Neural progenitor cell (in vitro differentiated cells): ENCODE measurements at places on chromosomes 3 and 15. TPM values are rescaled to one million over a fixed set of nuclear protein-coding genes. Genes with fewer than 3 reads are reported as not detected.

Gene ATP8B4
- total RNA-seq, result 2.0 and 2.7 TPM in 2 replicates

Gene MINDY2
- 15.4 and 25.0 TPM in 2 replicates for total RNA-seq

Gene ITGA11
- not detected in 2 replicates for total RNA-seq

DNA sequence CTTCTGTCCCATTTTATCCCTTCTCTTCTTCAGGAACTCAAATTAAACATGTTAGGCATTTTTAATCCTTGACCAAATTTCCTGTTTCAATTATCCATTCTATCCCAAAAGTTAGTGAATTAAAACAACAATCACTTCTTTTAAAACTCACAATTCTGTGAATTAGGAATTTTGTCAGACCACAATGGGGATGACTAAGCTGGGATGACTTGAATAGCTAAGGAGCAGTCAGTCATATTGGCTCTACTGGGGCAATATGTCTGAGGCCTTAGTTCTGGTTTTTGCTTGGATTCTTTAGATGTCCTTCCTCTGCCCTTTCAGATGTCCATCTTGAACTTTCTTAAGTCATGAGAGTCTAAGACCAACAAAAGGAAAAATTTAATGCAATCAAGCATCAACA, 178.2 kb upstream of the TGFBR2 start:
- no peak for DNase-seq

DNA sequence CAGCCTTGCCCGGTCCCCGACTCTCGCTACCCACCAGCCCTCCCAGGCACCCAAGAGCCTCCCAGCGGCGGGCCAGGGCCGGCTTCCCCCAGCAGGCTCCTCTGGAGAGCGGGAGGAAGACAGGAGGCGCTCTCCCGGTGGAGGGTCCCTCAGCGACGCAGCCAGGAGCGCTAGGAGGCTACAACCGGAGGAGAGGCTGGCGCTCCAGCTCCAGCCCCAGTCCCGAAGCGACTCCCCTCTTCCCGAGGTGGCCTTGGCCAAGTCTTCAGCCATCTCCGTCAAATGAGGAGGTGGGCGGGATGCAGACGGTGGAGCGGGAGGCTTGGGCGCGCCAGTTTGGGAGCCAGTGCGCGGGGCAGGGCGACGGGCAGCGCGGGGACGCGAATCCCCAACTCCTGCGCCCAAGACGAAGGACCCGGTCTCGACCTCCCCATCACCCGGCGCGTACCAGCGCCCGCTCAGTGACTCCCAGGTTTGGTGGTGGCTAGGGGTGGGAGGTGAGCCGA, 722 bp downstream of the CHRNA3 start:
- DNase-seq, result peak; percentile 84

GRCh38 chr3:99647081-99647480, 8.7 kb downstream of the COL8A1 start:
- DNase-seq, result no peak
